ENCODE measurements at places on chromosomes 7 and 10. TPM values are rescaled to one million over a fixed set of nuclear protein-coding genes. Genes with fewer than 3 reads are reported as not detected.

Gene MLXIPL
- 0.37 TPM for total RNA-seq

Gene GATA3
- total RNA-seq: not detected

Gene FAM171A1
- 19.3 TPM for total RNA-seq

Gene AKR1C2
- total RNA-seq: 13.5 TPM

Gene BMI1
- total RNA-seq: 35.0 TPM

Gene CPA2
- not detected for total RNA-seq

Gene ZNF467
- 0.28 TPM for total RNA-seq

Gene SAMD9L
- 6.8 TPM for total RNA-seq

Gene TMEM213
- not detected for total RNA-seq

Gene ZKSCAN1
- total RNA-seq: 32.1 TPM

Gene CTAGE8
- 0.28 TPM for total RNA-seq

Gene PRKG1
- 32.7 TPM for total RNA-seq

Gene LRRC18
- total RNA-seq: not detected

Gene COL28A1
- not detected for total RNA-seq

Gene CADPS2
- 16.4 TPM for total RNA-seq

Data from smooth muscle cell of bladder (primary cell).